ENCODE measurements at places on chromosomes 1 and 21. TPM values are rescaled to one million over a fixed set of nuclear protein-coding genes. Genes with fewer than 3 reads are reported as not detected.

DNA sequence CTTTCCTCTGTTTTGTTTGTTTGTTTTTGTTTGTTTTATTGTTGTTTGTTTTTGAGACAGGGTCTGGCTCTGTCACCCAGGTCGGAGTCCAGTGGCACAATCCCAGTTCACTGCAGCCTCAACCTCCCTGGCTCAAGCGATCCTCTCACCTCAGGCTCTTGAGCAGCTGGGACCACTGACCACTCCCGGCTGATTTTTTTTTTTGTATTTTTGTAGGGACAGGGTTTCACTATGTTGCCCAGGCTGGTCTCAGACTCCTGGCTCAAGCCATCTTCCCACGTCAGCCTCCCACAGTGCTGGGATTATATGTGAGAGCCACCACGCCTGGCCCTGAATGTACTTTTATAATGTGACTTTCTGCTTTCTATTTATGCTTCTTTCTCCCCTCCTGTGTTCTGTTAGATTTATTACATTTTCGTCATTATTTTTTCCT, 5.0 kb upstream of the CALML6 start:
- H3K36me3 ChIP-seq, result no peaks in the 10 kb centered on the region
- peak overlapping the region; percentile 76 for H3K27ac ChIP-seq
- ATAC-seq, result no peak
- H3K4me3 ChIP-seq, result peak overlapping the region; percentile 85
- H3K27me3 ChIP-seq, result no peaks in the 10 kb centered on the region

OPTC gene
- total RNA-seq, result not detected

DNA sequence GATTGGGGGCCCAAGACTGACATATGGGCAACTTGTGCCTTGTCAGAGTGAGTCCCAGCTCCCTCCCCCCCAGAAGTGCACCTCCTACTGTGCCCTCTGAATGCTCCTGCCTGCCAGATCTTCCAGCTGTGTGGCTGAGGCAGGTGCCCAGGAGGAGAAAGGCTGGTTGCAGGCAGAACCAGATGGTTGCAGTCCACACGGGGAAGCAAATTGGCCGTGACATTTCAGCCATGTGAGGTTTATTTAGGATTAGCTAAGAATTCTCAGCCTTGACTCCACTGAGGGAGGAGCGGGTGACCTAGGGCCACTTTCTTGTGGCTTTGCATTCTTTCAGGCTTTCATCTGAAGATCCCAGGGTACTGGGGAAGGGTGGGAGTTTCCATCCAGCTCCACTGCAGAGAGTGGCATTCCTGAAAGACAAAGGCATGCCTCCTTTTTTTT, 33.8 kb downstream of the PEX14 start:
- H3K4me1 ChIP-seq, result peaks cover 34% of the 10 kb centered on the region
- no peak overlapping the region for H3K4me3 ChIP-seq
- ATAC-seq, result no peak
- H3K36me3 ChIP-seq, result no peaks in the 10 kb centered on the region
- no peak overlapping the region for H3K27ac ChIP-seq

DNA sequence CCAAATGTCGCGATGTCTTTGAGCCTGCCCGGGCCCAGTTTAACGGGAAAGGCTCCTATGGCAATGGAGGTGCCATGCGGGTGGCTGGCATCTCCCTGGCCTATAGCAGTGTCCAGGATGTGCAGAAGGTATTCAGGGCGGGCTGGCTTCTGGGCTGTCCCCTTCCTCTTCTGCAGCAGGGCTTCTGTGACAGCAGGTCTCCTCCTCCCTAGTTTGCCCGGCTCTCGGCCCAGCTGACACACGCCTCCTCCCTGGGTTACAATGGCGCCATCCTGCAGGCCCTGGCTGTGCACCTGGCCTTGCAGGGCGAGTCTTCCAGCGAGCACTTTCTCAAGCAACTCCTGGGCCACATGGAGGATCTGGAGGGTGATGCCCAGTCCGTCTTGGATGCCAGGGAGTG, 3.0 kb downstream of the ADPRS start:
- H3K27ac ChIP-seq, result no peak overlapping the region
- H3K27me3 ChIP-seq, result peaks cover 3% of the 10 kb centered on the region
- peak overlapping the region; percentile 10 for H3K4me3 ChIP-seq
- peaks cover 9% of the 10 kb centered on the region for H3K4me1 ChIP-seq
- ATAC-seq, result no peak

DNA sequence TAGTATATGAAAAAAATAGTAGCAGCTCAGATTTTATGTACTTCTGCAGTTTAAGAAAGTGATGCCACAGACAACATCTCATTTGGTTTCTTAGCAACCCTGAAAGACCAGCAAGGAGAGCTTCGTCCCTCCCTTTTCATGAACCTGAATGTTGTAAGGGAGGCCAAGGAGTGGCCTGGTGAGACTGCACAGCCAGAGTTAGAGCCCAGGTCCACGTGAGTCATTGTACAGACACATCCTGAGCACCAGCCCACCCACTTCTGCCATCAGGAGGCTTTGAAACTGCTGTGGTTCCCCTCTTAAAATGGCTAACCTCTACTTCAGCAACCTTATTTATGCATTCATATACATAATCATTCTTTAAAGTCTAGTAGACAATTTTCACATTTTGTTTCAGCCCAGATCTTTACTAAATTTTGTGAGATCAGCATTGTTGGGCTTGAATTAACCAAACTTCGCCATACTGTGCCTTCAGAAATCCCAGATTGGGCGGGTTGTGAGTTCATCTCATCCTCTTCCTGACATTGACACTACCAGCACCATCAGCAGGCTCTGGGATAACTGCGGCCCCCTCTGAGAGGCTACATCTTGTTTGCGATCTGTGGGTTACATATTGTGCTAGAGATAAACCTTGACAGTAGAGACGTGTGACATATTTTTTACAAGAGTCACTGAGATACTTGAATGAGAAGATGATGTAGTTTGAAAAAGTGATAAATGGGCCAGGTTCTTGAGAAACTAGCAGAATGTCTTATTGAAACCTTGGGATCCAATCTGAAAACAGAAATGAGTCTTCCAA, 106.7 kb downstream of the CAMTA1 start:
- no peaks in the 10 kb centered on the region for H3K27me3 ChIP-seq
- H3K36me3 ChIP-seq, result peaks cover 10% of the 10 kb centered on the region
- ATAC-seq, result peak; percentile 45
- no peaks in the 10 kb centered on the region for H3K4me1 ChIP-seq
- peak overlapping the region; percentile 9 for H3K27ac ChIP-seq

GRCh38 chr21:42243026-42243425, 24.1 kb downstream of the ABCG1 start:
- H3K4me1 ChIP-seq, result peaks cover 28% of the 10 kb centered on the region
- no peaks in the 10 kb centered on the region for H3K36me3 ChIP-seq
- no peak overlapping the region for H3K4me3 ChIP-seq

C4BPB gene
- 2.1 TPM for total RNA-seq

DNA sequence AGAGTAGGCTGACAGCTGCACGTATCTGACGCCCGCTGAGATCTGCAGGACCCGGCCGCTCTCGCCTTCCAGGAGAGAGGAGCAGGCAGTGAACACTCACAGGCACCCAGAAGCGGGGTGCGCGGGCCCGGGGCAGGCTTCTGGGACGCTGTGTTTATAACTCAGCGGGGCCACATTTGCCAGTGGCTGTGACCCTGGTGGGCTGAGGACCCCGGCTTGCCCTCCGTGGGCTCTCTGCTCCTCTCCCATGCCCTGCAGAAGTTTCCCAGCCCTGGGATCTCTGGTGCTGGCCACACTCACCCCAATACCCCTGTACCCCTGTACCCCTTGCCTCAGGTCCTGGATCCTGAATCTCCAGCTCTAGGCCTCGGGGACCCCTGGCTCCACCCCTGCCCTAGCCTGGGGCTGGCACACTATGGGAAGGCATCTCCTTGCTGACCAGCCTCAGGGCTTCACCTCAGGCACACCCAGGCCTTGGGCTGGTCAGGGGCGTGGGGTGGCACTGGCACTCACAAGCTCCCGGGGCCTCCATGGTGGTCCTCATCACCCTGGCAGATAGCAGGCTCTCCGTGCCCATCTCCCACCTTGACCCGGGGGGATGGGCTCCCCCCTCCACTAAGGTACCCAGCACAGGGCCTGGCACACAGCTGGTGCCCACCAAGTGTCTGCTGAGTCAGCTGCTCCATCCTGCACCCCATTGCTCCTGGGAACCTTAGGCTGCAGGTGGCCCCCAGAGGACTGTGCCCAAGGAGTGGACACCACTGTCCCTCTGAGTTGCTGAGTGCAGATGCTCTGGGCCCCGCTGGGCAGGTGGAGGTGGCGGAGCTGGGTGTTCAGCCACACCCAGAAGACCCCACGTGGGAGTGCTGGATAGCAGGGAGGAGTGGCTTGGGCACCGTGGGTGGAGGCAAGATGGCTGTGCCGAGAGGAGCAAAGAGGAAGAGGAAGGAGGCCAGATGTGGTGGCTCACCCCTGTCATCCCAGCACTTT, 32.4 kb downstream of the MORN1 start:
- ATAC-seq, result no peak
- no peaks in the 10 kb centered on the region for H3K36me3 ChIP-seq
- H3K27ac ChIP-seq, result no peak overlapping the region
- no peaks in the 10 kb centered on the region for H3K27me3 ChIP-seq
- no peak overlapping the region for H3K4me3 ChIP-seq

LAD1 gene
- not detected for total RNA-seq

DNA sequence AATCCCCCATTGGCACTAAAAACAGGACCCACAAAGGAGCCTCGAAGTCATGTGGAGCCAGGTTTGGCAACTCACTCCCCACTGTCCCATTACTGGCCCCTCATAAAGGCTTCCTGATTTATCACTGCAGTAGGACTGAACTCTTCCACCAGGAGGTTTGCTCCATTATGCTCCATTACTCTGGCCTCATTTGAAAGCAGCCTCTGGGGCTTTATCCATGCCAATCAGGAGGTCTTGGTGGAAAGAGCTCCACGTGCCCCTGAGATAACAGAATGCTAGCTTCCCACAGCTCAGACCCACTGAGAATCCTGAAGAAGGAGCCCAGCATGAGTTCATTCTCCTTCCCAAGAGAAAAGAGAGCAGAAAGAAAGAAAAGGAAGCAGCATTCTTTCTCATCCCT, 76.4 kb downstream of the HIVEP3 start:
- no peak for ATAC-seq
- H3K36me3 ChIP-seq, result peaks cover 2% of the 10 kb centered on the region
- no peak overlapping the region for H3K4me3 ChIP-seq
- no peaks in the 10 kb centered on the region for H3K27me3 ChIP-seq
- peaks cover 21% of the 10 kb centered on the region for H3K4me1 ChIP-seq

RSBN1 gene
- total RNA-seq, result 47.4 TPM

GRCh38 chr21:41168391-41169257, 664 bp downstream of the BACE2 start:
- no peak for ATAC-seq
- H3K36me3 ChIP-seq, result peaks cover 4% of the 10 kb centered on the region
- peaks cover 44% of the 10 kb centered on the region for H3K27me3 ChIP-seq
- peaks cover 5% of the 10 kb centered on the region for H3K4me1 ChIP-seq
- no peak overlapping the region for H3K27ac ChIP-seq

- no peak for ATAC-seq
- H3K4me1 ChIP-seq, result no peaks in the 10 kb centered on the region
- H3K36me3 ChIP-seq, result peaks cover 44% of the 10 kb centered on the region
- H3K4me3 ChIP-seq, result no peak overlapping the region
- H3K27ac ChIP-seq, result no peak overlapping the region
- no peaks in the 10 kb centered on the region for H3K27me3 ChIP-seq
Observed at GRCh38 chr1:93888900-93889299, 9.9 kb upstream of the DNTTIP2 start.

DNA sequence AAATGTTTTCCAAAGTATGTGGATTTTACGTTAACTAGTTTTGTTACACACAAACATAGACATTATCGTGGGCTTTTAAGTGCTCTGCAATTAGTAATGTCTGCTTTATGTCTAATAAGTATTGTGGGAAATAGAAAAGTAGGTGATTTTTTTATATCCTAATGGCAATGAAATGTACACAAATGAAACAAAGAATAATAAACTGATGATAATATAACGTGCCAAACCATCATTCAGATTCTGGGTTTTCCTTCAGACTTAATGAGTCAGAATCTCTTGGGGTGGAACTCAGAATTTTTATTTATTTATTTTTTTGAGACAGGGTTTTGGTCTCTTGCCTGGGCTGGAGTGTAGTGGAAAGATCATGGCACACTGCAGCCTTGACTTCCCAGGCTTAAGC, 2.0 kb downstream of the TMEM183A start:
- peak overlapping the region; percentile 96 for H3K4me3 ChIP-seq
- H3K27me3 ChIP-seq, result no peaks in the 10 kb centered on the region
- peaks cover 23% of the 10 kb centered on the region for H3K4me1 ChIP-seq
- ATAC-seq, result no peak
- peak overlapping the region; percentile 94 for H3K27ac ChIP-seq

GJC2 gene
- 0.43 TPM for total RNA-seq

DNA sequence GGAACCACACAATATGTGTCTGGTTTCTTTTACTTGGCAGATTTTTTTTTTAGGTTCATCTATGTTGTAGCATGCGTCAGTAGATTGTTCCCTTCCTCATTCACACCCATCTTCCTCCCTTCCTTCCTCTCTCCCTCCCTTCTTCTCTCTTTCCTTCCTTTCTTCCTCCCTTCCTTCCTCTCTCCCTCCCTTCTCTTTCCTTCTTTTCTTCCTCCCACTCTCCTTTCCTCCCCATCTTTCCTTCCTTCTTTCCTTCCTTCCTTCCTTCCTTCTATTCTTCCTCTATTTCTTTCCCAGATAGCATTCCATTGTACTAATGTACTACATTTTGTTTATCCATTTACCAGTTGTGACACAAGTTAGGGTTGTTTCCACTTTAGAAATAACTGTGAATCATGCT, 218.0 kb downstream of the RGS7 start:
- no peak for ATAC-seq
- H3K27me3 ChIP-seq, result no peaks in the 10 kb centered on the region
- no peaks in the 10 kb centered on the region for H3K4me1 ChIP-seq
- H3K36me3 ChIP-seq, result no peaks in the 10 kb centered on the region
- no peak overlapping the region for H3K4me3 ChIP-seq
- H3K27ac ChIP-seq, result no peak overlapping the region

TRIM45 gene
- 0.78 TPM for total RNA-seq

SPATA46 gene
- not detected for total RNA-seq

DNA sequence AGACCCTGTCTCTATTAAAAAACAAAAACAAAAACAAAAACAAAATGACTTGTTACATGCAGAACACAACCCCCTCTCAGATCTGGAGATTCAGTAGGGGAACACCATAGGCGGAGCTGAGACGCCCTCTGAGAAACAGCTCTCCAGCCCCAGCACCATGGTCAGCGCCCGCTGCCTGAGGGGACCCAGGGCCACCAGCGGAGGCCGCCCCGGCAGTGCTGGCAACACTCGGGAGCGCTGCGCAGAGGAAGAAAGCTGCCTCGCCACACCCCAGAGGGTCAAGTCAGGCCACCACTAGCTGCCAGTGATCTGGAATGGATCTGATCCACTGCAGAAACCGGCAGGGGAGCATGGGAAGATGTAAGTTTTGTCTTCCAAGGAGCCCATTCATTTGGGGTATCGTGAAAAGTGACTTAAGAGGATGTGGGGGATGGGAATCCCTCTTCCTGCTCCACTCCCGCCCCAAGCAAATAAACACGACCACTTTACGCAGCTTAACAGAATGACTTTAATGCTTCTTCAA, 3.1 kb downstream of the ACTA1 start:
- H3K36me3 ChIP-seq, result peaks cover 8% of the 10 kb centered on the region
- peaks cover 57% of the 10 kb centered on the region for H3K27me3 ChIP-seq
- peaks cover 9% of the 10 kb centered on the region for H3K4me1 ChIP-seq
- peak overlapping the region; percentile 79 for H3K4me3 ChIP-seq
- no peak for ATAC-seq
- no peak overlapping the region for H3K27ac ChIP-seq
